Glutamatergic neuron (in vitro differentiated cells): ENCODE measurements at places on chromosomes 13 and 19.

DNA sequence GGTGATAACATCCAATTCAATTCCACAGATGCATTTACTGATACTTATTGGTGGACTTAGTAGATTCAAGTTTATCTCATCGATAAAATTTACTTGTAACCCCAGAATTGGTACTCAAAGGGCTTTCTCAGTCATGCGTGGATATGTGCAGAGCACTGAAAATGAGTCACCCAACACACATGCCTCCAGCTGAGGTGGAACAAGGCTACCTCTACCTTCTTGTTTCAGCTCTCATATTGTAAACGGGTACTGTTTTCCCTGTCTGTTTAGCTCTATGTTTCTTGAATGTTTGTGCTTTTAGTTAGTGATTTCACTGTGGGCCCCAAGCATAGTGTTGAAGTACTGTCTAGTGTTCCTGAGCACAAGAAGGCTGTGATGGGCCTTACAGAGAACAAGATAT is 1.5 kb downstream of the LRRC63 start:
- no peak for DNase-seq

DNA sequence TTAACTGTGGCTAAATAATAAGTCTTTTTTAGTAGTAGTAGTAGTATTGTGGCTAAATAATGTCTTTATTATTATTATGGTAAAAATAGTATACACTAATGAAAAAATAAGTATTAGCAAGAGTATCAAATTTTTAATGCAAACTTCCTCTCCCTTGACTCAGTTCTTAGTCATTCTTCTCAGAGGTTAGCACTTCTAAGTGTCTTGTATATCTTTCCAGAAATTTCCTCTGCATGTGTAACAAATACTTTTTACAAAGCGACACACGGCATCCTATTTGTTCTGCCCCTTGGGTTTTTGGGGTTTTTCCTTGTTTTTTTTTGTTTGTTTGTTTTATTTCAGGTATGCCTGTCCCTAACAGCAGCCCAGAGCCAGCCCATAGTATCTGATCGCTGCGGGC is 20.9 kb downstream of the SIN3B start:
- DNase-seq, result no peak

GRCh38 chr19:3464587-3465235 is 15.6 kb downstream of the SMIM24 start:
- no peak for DNase-seq

- no peak for DNase-seq
Observed at GRCh38 chr19:35777086-35777841, 1.9 kb downstream of the ARHGAP33 start.

- no peak for DNase-seq
Observed at GRCh38 chr13:75621147-75621546, 15.0 kb upstream of the LMO7 start.

DNA sequence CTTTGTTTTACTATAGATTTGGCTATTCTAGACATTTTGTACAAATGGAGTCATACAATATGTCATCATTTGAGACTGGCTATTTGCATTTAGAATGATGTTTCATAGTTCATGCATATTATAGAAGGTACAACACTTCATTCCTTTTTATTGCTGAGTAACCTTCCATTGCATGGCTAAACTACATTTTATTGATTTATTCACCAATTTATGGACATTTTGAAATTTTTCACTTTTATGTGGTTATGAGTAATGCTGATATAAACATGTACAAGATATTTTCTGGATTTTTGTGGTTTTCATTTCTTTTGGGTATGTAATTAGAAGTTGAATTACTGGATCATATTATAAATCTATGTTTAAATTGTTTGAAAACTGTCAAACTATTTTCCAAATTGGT is 710.3 kb upstream of the SLITRK5 start:
- no peak for DNase-seq

DNA sequence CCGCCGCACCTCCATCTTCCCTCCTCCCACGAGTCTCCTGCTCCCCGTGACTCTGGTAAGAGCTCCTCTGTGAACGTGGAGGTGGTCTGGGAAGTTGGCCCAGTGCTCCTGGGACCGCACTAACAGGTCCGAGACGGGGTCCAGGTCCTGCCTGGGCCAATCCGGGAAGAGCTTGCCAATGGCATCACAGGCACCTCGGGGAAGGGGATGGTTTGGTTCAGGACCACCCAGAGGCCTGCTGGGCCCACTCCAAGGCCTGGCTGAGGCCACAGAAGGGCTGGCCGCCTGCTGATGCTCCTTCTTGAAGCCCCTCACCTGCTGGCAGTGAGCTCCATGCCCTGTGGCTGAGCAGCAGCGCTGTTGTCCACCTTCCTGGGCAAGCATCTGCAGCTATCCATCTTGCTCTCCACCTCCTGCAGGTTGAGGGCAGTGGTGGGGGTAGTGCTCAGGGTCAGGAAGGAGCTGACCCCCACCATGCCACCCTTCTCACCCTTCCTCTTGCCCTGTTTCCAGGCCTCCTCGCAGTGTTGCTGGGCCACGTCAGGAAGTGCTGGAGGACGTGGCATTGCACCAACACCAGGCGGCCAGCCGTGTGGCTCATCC is 41.2 kb upstream of the TPM4 start:
- no peak for DNase-seq

DNA sequence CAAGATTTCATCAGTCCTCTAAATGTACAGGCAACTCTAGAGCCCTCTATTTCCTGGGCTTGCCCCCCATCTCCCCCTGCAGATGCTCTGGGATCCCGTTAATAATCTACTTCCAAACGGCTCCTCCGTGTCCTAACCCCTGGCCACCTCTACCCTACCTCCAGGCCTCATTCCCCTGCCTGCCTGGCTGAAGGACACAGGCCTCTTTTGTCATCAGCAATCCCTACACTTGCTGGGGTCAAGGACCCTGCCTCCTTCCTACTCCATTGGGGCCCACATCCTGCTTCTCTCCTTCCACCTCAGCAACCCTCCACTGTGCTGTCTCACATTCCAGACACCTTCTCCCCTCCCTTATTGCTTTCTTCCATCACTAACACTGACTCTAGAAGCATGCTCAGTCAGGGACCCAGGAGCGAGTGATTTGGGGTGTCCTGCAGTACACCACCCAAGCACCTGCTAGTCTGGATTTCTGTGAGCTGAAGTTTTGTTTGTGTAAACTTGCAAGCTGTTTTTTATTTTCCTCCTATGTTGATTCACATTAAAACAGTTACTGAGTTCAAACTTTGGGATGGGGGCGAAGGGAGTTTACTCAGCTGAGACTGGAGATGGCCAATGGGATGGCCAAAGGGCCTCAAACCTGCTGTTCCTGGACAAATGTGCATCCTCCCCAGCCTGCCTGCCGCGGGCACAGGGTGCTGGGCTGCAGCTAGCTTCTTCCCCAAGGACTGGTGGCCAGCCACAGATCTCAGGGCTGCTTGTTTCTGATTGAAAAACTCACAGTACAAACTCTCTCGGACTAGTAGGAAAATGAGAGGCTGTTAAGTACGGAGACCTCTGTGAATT is 314.7 kb downstream of the FOXO1 start:
- DNase-seq, result no peak

DNA sequence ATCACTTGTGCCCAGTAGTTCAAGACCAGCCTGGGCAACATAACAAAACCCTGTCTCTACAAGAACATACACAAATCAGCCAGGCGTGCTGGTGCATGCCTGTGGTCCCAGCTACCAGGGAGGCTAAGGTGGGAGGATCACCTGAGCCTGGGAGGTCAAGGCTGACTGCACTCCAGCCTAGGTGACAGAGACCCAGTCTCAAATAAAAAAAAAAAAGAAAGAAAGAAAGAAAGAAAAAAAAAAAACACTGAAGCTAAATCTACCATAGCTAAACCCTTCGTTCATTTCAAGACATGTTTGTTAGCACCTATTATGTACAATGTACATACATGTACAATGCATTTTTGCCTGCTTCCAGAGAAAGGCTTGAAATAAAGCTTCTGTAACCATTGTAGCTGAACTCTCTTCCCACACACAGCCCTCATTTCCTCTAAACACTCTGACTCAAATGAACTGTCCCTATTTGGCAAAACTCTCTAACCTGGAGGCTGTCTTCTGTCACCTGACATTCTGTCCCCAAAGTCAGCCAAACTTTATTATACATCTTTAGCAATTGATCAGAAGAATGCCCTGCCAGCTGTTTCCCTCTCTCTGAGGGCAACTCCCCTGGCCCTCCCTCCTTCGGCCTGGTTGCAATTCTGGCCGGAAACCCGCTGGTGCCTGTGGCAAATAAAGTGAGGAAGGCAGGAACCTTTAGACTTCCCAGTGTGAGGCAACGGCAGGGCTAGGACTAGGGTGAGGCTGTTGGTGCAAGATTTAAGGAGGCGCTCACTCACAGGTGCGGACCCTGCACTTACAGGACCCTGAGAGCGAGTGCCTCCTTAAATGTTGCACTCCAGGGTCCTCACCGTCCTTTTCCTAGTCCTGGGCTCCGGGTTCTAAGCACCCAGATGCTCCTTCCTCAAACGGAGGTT is 1.8 kb downstream of the ETHE1 start:
- no peak for DNase-seq

GRCh38 chr19:29674374-29675119 is 9.3 kb downstream of the PLEKHF1 start:
- DNase-seq, result no peak

DNA sequence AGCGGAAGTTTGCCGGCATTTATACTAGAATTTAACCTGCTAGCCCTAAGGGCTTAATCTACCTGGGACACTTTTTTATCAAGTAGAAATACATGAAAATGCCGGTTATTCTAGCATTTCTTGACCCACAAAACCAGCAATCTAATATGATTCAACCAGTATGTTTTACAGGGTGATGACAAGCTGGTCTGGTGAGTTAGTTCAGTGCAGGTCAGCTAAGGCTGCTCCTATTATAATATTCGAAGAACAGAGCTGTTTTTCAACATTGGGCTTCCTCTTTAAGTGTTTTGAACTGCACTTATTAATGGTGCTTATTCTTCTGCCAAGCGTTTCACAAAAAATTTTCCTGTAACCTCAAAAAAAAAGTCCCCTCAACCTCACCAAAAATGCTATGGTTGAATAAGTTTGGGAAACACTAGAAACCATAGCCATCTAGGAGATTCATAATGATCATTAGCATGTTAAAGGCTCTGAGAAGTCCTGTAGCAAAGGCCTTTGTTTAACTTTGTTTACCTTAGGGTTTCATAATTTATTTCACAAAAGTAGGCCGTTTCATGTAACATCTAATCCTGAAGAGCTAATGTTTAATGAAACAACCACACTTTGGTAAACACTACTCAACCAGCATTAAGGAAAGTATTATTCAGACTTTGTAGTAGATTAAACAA is 526.6 kb downstream of the KLF12 start:
- DNase-seq, result no peak

DNA sequence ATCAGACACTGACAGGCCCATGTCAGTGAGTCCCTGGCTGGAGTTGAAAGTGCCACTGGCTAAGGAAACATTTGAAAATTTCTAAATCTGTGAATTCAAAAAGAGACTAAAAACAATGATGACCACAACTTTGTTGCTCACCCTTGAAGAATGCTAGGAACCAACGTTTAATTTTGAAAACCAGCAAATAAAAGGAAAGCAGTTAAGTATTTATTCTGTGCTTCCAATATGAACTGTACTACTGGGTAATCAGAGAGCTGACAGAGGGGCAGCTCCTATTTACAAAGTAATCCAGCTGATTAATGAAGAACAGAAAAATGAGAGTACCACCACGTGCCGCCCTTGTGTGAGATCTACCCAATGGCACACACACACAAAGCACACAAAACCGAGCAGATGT is 44.7 kb upstream of the LATS2 start:
- DNase-seq, result no peak

DNA sequence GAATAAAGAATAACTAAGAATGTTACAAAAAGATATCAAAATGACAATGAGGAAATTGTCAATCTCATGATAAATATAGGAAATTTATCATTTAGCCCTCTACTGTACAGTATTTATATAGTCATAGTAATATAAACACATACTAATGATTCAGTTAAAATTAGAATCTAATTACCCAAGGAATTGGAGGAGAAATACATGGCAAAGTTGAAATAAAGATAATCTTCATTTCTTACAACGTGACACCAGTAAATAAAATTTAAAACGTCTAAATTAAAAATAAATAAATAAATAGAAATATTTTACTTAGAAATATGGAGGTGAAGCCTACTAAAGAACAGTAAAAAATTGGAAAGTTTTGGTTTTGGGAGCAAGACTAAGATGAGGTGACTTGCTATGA is 2163.1 kb upstream of the PCDH20 start:
- DNase-seq, result no peak

DNA sequence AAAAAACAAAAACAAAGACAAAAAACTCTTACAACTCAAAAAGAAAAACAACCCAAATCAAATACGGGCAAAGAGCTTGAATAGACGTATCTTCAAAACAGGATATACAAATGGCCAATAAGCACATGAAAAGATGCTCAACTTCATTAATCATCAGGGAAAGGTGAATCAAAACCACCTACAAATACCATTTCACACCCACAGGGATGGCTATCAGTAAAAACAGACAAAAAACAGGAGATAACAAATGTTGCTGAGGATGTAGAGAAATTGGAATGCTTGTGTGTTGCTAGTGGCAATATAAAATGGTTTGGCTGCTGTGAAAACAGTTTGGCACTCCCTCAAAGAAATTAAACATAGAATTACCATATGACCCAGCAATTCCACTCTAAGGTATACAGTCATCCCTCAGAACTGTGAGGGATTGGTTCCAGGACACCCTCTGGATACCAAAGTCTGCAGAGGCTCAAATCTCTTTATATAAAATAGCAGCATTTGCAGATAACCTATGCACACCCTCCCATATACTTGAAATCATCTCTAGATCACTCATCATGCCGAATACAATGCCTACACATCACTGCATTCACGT is 29.7 kb downstream of the MLLT1 start:
- no peak for DNase-seq

- no peak for DNase-seq
Observed at GRCh38 chr13:28718196-28718542, 601 bp downstream of the SLC46A3 start.

DNA sequence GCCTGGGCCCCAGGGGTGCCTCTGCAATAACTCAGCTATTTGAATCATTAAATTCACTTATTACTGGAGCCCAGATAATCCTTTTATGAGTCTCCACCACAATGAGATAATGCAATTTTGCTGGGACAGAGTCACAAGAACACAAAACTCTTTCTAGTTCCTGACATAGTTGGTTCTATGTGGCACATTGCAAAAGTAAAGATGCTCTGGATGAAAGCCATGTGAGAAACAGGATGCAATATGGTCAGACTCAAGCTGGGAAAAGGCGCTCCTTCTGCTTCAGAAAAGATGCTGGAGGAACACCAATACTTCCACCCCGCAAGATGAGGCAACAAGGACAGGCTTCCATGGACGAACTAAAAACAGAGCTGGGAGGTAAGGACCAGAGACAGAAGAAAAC is 5.7 kb downstream of the ANKRD27 start:
- DNase-seq, result no peak

GRCh38 chr13:30481241-30481760 is 15.6 kb upstream of the HMGB1 start:
- no peak for DNase-seq
